Mammary epithelial cell (primary cell): ENCODE measurements at places on chromosomes 16 and 17.

- DNase-seq: peak; percentile 80
These were observed 174.2 kb downstream of the CYLD start for GRCh38 chr16:50916040-50916439.

DNA sequence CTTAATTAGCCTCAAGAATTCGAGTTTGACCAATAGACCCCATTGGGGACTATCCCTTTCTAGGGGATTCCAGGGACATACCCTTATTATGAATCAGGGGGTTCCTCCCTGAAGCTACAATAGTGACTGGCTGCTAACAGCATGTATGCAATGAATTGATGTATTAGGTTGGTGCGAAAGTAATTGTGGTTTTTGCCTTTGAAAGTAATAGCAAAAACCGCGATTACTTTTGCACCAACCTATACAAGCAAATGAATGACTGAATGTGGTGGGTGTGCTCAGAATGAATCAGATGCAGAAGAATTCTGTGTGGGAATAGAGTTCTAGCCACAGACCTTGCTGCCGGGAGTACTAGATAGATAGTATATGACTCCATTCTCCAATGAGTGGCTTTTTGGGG is 76.7 kb downstream of the HLF start:
- peak; percentile 86 for DNase-seq

- DNase-seq: no peak
These were observed 7.5 kb downstream of the CACNG1 start for GRCh38 chr17:67051837-67052236.

DNA sequence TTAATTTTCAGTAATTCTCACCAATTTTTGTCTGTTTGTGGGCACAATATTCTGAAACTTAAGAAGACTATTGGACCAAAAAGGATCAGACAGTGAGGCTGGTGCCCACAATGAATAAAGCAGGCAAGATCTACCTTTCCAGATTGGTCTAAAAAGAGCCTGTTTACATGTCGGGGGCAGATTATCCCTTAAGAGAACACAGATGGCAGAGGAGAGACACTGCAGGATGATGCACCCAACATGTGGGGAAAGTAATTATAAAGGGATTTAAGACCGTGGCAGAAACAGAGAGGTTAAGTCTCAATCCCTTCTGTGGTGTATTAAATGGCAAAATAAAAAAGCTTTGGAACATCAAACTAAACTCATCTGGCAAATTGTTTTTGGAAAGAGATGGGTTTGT is 331.8 kb upstream of the CDH11 start:
- no peak for DNase-seq

DNA sequence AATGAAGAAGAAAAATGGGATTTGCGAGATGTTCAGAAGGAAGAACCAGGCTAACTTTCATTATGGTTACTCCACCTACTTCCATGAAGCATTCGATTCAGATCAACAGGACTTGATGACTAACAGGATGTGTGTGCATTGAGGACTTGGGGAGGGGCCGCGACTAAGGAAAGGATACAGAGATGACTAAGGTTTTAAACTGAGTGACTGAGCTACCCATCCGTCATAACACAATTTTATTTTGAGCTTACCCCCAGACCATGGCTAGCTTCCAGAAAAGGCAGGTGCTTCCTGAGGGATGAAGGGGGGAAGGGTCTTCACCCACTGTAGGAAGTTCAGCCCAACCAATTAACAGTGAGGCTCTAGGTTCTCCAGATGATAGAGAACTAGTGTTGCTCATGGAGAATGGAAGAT is 2.5 kb upstream of the CDYL2 start:
- peak; percentile 46 for DNase-seq

- no peak for DNase-seq
These were observed 140.7 kb downstream of the XYLT1 start for GRCh38 chr16:17330044-17330443.

GRCh38 chr16:13793841-13794409 is 126.0 kb upstream of the ERCC4 start:
- no peak for DNase-seq

DNA sequence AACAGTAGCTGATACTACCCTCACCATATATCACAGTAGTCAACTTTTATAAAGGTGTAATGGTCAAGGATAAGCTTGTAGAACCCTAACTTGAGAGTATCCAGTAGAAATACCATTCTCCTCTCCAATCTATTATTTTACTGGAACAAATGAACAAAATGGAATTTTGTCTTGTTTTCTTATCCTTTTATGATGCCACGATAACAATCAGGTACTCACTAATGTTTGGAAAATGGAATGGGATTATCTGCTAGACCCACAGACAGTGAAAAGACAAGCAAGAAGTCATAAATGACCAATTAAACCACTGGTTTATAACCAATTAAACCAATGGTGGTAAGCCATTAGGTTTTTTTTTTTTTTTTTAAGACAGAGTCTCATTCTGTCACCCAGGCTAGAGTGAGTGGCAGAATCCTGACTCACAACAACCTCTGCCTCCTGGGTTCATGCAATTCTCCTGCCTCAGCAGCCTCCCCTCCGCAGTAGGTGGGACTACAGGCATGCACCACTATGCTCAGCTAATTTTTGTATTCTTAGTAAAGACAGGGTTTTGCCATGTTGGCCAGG is 10.4 kb downstream of the GPATCH8 start:
- DNase-seq: no peak

DNA sequence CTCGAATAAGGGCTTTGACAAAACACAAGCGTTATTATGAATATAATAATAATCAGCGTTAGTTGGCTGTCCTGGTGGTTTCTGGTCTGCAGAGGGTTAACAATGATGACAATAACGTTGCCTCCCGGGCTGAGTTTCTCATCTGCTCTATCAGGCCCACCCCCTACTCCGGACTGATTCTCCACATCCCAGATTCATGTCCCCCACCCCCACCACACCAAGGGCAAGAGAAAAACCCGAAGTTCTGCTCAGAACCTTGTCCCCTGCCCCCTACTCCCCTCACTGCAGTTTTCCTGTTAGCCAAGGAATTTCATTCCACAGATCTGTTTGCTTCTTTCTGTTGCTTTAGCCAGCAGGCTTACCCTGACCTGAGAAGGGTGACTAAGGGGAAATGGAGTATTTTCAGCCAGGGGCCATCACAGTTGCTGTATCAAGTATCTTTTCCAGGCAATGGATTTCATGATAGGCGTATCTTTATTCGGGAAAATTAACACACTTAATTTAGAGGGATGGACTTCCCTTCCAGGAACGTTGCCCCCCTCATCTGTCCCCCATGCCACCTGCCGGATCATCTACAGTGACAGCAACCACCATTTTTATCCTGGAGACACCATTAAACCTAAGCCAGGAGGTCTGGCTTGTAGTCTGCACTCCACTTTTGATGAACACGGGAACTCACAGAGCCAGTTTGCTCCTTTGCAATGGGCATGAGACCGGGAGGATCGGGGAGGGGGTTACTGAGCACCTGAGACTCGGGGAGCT is 23.7 kb downstream of the ALOX15 start:
- no peak for DNase-seq

GRCh38 chr17:66540131-66540781 is 237.8 kb downstream of the PRKCA start:
- DNase-seq: peak; percentile 92

- peak; percentile 47 for DNase-seq
These were observed 1.0 kb downstream of the SDK2 start for GRCh38 chr17:73643001-73643851.

- DNase-seq: no peak
These were observed 7.6 kb upstream of the PPP1R1B start for GRCh38 chr17:39618956-39619785.

DNA sequence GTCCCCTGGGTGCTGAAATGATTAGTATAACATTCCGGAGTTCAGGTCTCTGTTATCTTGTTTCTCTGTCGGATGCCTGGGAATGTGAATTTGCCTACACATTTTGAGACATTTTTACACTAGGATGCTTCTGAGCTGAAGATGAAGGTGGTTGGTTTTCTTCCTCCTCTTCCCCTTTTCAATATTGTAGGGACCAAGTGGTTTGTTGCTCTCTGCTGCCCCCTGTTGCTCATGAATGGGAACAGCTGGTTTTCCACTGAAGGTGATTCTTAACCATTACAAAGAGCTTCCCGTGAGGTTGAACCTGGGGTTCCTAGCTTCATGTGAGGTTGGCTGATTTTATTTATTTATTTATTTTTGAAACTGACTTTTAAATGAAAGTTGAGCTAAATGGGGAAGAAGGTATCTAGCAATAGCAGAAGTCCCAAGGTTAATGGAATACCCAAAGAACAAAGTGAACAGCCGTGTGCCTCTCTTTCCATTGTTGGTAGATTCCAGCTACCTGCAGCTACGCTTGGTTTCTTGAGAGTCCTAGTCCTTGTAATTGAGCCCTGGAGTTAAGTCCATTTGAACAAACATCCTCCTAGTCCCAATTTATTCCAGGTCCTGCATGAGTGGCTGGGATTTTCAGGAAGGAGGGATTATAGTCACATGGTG is 983.9 kb upstream of the EEF2KMT start:
- peak; percentile 9 for DNase-seq

GRCh38 chr17:725746-726145 is 6.7 kb upstream of the TLCD3A start:
- no peak for DNase-seq

- no peak for DNase-seq
These were observed 20.7 kb downstream of the ZNF652 start for GRCh38 chr17:49341356-49341755.

- DNase-seq: peak; percentile 74
These were observed 239.2 kb downstream of the PRKCA start for GRCh38 chr17:66541461-66542128.

GRCh38 chr16:47493381-47494337 is 32.5 kb downstream of the PHKB start:
- DNase-seq: no peak

GRCh38 chr17:64599827-64600226 is 62.3 kb downstream of the SMURF2 start:
- DNase-seq: no peak

DNA sequence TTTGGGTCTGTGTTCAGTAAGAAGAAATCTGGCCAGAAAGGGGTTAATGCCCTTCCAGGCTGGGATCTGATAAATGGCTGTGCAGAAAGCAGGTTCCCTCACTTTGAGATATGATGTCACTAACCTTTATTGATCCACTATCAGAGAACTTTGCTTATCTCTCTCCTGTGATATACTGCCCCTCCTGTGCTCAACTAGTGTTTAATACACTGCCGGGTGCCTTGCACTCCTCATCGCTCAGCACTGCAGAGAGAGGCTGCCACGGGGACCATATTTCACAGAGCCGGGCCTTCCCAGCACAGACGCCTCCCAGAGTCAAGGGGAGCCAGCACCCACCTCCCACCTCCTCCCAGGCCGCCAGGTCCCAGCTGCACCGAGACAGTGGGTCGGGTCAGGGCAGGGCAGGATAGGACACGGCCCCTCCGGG is 20.2 kb downstream of the ZFHX3 start:
- no peak for DNase-seq

GRCh38 chr17:21678393-21679081 is 13.8 kb upstream of the KCNJ18 start:
- DNase-seq: no peak

- no peak for DNase-seq
These were observed 3.9 kb downstream of the NAGS start for GRCh38 chr17:44008205-44008909.

DNA sequence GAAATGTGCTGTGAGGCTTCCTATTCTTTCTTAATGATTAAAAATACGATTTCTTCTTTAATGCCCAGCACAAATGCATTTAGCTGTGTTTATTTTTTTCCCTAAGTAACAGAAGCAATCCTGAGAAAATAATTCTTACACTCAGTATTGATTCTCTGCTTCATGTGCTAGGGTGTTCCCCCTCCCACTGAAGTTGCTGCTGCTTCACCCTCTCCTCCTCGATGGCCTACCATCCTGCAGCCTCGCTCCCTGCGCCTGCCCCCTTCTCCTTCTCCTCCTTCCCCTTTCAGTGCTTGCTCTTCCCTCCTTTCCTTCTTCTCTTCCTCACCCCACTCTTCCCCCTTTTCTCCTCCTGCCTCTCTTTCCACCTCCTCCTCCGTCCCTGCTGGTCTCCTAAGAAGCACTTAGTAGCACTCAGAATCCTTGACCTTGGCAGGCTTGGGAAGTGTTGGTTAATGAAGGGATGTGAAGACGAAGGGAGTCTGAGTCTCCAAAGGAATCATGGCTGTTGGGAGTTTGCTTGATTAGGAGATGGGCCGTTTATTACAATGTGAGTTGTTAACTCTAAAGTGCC is 119.7 kb downstream of the RPTOR start:
- no peak for DNase-seq

DNA sequence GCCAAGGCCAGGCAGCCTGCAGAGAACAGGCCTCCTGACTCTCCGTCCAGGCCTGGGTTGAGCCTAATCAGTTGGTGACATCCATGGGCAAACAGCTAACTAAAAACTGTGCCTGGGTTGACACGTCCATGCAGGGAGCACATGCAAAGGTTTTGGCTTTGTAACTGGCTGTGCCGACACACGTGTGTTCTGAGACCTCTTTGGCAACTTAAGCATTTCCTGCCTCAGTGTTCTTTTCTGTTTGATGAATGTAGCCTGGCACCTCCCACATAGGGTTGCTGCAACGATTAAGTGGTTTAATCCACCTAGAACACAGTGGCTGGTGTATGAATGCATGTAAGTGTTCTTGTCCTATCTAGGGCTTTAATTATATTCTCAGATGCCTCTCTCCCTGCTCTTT is 3.2 kb downstream of the BCO1 start:
- no peak for DNase-seq

DNA sequence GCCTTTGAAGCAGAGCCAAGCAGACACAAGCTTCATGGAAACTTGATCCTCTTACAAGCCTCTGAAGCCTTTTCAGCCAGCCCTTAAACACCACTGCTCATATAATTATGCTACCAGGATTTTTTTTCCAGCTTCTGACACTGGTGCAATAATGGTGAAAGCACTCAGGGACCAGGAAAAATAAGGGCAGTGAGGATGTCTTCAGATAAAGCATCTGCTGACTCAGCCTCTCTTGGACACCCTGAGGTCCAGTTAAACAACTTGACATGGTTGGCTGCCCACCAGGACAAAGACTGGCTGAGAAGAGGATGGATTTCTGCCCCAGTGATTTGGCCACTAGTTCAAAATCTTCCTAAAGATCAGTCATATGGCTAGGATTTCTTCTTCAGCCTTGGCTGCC is 124.2 kb upstream of the N4BP1 start:
- no peak for DNase-seq

GRCh38 chr16:53605356-53605755 is 98.3 kb downstream of the RPGRIP1L start:
- DNase-seq: no peak

DNA sequence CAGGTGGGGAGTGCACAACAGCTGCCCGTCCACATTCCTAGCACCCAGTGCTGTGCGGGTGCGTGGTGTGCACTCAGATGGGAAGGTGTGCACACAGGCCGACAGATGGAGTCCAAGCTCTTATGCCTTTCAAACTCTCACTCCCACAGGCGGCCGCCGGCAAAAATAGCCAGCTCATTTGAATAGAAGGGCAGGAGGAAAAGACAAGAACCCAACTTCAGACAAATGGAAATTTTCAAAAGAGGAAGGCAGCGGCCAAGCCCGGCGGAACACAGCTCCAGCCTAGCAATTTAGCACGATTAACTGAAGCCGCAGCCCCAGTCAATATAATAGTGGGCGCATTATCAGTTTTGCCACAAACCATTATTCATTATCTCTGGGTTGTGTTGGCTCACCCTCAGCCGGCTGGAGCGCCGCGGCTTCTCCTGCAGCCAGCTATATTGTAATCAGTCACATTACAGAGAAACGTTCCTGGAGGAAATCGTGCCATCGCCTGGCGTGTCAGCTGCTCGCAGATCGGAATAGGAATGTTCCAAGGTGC is 103.9 kb upstream of the SEC14L1 start:
- peak; percentile 55 for DNase-seq

GRCh38 chr17:76176701-76177574 is 35.9 kb upstream of the FOXJ1 start:
- no peak for DNase-seq
